ENCODE measurements at places on chromosomes 7 and 10.

DNA sequence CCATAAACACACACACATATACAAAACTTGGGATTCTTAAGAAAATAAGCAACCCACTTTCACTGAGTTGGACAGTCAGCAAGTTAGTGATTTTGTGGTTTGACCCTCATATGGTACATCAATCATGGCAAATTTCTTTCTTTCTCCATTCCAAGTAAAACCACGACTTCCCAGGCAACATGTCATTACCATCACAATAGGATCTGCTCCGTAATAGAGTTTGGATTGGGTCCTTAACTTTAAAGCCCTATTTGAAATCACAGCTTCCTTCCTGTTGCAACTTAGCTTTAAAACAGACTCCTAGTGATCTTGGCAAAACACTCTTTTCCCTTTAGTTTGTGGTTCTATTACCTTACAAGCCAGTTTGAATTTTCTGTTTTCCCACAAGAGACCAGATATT, 483.6 kb downstream of the INHBA start:
- DNase-seq: peak; percentile 93

- no peak for DNase-seq
Observed at GRCh38 chr7:96778263-96778662, 68.6 kb upstream of the SEM1 start.

DNA sequence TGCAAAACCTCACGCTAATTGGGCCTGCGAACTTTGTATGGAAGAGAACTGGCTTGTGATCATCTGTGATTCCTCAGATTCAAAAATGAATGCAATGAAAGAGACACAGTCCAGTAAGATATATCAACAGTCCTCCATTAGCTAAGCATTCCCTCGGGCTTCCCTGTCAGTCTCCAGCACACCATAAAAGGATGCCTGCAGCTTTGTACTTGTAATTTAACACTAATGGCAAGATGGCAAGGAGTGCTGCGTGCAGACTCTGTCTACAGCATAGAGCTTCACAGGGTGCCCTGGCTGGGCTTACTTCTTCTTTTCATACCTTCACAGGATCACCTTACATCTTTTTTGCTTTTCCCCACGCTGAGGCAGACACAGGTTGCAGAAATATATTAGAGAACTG, 200.0 kb downstream of the GFRA1 start:
- DNase-seq: no peak

GRCh38 chr10:63723741-63724140, 202.5 kb downstream of the REEP3 start:
- DNase-seq: no peak

DNA sequence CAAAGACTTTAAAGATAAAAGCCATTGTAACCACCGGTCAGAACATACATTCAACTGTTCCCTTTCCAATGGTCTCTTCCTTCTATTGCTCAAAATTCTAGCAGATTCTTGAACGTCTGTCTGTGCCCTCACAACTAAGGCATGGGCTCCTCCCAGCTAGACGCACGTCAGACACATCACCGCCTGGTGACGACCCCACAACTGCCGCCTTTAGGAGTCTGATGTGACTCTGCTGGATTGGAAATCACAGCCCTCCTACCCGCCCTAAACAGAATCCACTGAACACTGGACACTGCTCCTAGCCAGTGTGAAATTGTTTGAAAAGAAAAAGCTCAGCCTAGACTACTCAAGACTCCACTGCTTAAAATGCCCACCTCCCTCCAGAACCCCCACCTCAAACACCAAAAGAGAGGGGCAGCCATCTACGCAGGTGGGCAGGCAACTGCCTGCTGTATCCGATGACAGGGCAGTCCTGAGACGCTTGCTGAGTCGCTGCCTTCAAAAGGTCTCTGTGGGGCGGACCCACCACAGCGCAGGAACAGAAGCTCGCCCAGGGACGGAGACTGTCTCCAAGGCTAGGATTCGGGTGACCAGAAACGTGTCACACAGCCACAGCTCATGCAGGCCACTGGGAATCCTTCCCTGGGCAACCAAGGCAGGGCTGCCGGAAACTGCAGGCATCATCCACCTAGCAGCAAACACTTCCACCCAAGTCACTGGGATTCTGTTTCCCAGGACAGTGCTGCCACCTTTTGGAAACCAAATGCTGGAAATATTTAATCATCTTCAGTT, 34.7 kb downstream of the GSDME start:
- DNase-seq: no peak

- peak; percentile 6 for DNase-seq
Observed at GRCh38 chr10:63866747-63867140, 345.5 kb downstream of the REEP3 start.

GRCh38 chr7:46613551-46613950, 692.5 kb upstream of the IGFBP3 start:
- no peak for DNase-seq

DNA sequence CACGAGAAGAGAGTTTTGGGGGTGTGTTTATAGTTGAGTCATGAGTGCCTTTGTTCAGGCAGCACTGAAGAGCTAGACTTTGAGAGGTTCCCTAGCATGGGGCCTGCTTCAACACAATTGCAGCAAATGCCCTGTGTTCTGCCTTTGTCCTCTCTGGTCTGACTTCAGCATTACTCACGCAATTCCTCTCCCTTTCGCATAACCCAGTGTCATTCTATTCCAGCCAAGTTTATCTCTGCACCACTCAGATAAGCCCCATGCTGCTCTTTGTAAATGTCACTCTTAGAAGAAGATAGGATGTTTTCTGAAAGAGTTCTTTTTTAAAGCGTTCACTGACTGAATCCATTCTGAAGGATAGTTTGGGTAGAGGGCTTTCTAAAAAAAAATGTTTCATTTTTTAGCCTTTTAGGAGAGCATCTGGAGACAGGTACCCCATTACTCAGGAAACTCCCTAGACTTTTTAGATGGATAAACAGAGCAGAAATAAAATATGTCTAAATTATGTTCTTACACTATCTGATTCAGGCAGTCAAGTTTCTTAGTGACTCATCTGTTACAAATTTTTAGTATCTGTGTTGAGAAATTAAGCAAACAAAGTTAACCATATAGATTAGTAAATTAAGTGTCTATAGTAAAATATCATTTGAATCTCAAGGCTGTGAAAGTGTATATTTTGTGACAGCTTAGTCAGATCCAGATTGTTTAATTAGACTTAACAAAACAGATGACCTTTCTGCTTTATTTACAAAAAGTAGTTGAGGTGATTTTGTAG, 318.5 kb downstream of the GPR158 start:
- DNase-seq: peak; percentile 79

GRCh38 chr7:31488562-31489203, 25.2 kb upstream of the ITPRID1 start:
- peak; percentile 59 for DNase-seq

- DNase-seq: no peak
Observed at GRCh38 chr10:73649876-73650536, 5.8 kb downstream of the SYNPO2L start.

DNA sequence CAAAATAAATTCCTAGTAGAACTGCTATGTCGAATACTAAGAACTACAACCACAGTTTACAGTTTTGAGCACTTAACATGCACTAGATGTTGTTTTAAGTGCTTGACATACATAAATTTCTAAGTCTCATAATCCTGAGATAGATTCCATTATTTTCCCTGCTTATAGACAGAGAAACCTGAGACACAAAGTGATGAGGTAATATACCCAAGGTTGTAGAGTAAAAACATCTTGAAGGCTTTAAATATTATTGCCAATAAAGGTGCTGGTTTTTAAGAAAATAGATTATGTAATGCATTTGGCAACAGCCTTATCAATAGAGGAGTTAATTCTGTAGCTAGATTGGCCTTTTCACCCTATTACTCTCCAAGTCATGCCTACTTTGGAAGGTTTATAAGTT, 48.2 kb downstream of the PLEKHA8 start:
- no peak for DNase-seq

DNA sequence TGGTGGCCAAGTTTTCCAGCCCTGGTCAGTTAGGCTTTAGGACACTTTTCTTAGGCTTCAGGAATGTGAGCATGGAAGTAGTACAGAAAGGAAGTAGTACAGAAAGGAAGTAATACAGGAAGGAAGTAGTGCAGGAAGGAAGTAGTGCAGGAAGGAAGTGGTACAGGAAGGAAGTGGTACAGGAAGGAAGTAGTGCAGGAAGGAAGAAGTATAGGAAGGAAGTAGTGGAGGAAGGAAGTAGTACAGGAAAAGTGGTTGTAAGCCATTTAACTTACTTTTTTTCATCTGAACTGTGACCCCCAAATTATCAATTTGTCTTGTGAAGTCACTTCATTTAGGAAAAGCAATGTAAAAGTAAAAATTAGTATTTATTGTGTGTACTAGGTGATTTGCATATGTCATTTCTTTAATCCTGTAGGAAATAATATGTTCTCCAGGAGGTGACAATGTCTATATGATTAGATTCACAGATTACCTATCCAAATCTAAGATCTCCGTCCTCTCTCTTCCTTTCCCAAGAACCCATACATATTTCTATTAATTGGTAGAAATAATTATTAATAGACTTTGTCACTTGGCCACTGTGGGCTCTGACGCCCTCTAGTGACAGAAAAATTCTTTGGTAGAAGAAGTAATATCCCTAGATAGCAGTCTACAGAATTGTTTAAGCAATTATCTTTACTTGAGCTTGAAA, 3.9 kb upstream of the FAS start:
- no peak for DNase-seq

DNA sequence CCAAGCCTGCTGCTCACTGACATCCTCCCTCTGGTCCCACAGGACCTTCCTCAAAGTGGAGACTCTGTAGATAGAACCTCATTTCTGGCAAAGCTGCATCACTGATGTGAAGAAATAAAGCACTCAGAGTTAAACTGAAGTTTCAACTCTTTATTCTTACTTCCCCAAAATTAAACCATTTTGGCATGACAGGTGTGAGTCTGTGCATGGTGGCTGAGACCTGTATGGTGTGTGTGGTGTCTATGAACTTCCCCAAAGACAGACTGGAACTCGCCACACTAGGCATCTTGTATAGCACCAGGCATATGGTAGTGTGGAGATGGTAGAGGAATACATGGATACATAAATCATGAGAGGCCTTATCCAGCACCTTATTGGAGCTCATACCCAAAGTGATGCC, 6.6 kb upstream of the WDFY4 start:
- DNase-seq: no peak

GRCh38 chr10:92323079-92323478, 32.1 kb downstream of the MARCHF5 start:
- DNase-seq: no peak

Data from astrocyte of the cerebellum (primary cell).